Osteoblast (primary cell): ENCODE measurements at places on chromosomes 7 and 10. TPM values are rescaled to one million over a fixed set of nuclear protein-coding genes. Genes with fewer than 3 reads are reported as not detected.

DNA sequence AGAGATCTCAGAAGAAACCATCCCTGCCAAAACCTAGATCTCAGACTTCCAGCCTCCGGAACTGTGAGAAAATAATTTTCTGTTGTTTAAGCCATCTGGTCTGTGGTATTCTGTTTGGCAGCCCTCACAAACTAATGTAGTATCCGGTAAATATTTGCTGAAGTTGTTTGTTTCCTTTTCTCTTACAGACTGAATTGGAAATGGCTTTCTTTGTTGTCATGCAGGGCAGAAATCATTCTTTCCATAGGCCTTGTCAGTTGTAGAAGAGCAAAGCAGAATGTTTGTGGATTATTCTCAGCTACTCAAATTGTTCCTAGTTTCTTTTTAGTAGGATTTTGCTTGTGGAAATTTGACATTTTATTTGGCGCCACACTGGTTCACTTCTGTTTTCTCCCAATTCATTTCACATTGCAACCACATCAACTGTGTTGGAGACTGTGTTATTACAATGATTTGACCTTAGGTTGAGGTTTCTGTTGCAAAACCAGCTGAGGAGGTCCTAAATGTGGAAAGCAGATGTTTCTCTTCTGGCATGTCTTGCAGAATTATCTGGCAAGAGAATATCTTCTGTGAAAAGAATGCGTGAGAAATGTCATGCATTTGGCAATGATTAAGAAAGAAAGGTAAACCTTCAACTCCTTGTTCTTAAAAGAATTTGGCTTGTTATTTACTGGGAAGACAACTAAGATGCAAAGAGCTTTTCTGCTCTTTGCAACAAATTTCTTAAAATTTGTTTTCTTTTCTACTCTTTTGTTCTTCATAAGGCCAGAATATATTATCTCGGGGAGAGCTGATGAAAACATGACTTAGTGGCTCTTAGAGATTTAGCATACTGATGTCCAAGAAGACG, 25.8 kb downstream of the ACTA2 start:
- no peak for DNase-seq

DNA sequence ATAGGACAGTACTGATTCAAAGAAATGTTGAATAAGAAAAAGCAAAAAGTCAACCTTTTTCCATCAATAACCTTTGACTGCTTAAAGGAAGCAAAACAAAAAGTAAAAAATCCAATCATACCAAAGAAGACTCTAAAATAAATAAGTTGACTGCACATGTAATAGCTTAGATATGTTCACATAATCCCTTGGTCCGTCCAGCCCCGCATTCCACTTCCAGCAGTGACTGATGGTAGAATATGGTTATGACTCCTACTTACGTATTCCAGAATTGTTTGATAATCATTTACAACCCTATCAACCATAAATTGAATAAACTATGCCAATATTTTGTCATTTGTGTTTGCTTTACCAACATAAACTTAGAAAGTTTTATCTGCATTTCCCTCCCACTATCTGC, 77.9 kb downstream of the CTNNA3 start:
- peak; percentile 44 for DNase-seq

- DNase-seq, result no peak
These were observed 78.8 kb upstream of the CPXM2 start for GRCh38 chr10:123970207-123970926.

Gene PRPS1L1
- total RNA-seq, result not detected in 2 replicates

DNA sequence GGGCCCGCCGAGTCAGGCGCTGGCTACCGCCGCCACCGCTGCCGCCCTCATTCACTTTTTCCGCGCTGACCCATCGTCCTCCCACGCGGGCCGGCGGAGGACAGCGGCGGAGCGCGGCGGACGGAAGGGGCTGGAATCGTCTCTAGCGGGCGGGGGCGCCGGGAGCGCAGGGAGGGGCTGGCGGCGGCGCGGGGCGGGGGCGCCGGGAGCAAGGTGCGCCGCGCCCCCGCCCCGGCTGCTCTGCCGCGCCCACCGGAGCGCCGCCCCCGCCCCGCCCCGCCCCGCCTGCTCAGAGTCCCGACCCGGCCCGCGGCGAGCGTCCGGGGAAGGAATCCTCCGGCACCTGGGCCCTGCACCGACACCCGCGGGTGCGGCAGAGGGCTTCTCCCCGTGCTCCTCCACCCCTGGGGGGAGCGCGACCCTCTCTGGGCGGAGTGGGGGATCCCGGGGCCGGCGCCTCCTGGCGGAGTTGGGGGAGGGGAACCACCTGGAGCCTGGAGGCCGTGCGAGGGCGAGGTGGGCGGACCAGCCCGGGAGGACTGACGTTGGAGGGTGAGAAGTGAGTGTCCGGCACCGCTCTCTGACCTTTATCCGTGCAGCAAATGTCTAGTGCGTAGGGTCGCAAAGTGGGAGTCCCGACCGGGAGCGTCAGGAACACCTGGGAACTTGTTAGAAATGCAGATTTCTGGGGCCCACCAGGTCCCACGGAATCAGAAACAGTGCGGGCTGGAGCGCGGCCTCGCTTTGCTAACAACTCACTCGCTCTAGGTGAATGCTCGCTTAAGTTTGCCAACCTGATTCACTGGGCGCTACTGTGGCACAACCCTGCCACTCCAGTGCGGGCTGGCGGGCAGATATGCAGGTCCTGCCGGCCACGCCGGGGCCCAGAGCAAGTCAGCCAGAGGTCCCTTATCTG, at the start of gene COBL:
TSS of gene COBL (minus strand) at position 144 of the 916 bp plus-strand sequence. CDS start 176 bp downstream, outside the sequence.
- no peak for DNase-seq

DNA sequence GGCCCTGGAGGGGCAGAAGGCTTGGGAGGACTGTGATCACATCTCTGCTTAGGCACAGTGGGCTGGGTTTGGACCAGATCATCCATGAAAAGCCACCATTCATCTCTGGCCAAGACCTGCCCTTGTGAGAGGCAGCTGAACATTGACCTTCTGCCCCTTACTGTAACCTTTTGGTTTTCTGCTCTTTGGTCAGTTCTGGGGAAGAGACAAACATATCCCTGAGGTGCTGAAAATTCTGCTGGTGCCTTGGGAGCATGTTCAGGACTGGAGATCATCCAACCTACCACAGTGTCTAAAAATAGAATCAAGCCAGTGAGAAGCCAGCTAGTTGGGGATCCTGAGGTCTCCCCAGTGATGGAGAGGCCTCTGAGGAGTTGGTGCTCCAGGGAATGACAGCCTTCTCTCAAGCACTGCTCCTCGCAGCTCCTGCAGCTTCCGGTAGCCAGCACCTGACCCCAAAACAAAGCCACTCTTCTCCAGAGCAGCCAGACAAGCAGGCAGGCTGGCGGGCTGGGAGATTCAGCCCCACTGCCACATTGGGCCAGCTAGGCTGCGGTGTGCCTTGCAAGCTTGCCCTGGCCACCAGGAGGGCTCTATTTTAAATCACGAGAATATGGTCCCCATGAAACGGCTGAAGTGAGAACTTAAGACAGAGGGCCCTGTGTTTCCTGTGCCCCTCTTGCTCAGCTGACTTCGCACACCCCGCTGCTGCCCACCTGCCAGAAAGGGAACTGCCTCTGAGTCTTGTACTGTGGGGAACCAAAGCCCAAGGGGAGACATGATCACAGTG, 37.8 kb upstream of the UBE2H start:
- DNase-seq, result peak; percentile 78

DNA sequence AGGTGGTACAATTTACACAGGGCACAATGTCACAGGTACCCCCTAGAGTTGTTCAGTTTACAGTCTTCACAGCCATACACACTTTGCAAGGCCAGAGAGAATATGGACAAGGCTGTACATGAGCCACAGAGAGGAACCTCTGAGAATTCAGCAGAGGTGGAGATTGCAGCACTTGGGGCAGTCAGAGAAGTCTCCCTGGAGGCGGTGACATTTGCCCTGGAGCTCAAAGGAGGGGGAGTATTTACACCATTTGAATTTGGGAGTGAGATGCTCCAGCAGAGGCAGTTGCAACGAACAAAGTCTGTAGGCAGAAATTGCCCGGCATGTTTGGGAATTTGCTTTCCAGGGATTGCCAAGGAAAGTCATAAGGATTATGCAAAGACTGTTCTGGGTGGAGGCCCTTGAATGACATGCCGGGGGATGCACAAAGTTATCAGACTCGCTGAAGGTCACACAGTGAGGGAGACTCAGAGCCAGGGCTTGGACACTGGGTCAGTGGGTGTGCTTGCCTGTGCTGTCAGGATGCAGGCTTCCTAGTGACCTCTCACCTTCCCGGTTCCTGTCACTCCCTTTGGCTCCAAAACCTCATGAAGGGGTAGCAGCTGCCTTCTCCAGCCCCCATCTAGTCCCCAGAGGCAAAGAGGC, 160.7 kb upstream of the PCBD1 start:
- no peak for DNase-seq
